ENCODE measurements at places on chromosomes 4 and X.
A peak's percentile ranks its signal among the peaks of the same experiment; 100 is the strongest.

DNA sequence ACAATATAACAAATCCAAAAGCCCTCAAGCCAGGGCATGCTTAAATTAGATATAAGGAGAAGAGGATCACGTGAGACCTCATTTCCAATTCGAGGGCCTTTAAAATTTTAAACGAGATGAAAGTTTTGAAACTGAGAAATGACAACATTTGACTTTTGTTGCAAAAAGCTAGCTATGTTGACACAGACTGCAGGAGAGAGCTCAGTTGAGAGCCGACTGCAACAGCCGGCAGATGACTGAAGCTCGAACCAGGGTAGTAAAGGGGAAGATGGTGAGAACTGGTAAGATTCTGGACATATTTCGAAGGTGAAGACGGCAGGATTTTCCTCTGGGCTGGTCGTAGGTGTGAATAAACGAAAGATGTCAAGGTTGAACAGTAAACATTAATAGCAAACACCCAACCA is 773 bp downstream of the PRMT9 start:
- peak; percentile 18 for DNase-seq

DNA sequence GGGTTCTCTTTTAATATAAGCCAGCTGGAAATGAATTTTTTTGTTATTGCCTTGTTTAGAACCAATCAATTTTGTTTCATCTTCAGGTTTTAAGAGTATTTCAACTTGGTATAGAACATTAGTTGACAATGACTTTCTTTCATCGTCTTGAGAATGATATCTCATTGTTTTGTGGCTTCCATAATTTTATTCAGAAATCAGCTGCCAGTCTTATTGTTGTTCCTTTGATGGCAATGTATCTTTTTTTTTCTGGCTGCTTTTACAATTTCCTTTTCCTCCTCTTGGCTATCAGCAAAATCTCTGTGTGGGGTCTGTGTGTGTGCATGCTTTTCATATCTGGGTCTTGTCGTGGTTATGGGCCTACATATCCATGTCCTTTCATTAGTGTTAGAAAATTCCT is 1536.4 kb upstream of the TENM3 start:
- no peak for DNase-seq

DNA sequence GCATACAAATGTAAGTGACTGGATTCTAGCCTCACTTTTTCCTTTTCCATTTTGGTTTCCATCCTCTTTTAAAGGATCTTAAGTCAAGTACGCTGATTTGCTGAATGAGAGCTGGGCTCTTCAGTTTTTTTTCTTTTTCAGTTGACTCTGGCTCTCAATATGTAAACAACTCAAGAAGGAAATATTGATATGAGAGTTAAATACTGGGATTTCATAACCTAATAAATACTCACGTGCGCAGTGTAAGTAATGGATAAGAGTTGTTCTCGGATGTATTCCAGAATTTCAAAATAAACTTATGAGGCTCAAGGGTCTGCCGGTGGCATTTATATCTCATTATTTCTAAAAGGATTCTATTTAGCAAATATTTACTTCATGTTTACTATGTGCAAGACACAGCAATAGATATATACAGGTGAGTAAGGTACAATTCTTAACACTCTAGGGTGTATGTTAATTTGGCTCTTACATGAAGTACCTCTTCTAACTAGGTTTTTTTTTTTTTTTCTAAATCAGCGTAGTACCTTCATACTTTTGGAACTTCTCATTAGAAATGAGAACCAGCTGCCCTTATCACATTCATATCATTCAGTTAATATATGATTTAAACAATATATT is 11.0 kb upstream of the MAGEB10 start:
- DNase-seq = no peak

GRCh38 chr4:41647383-41647782 is 101.1 kb downstream of the PHOX2B start:
- no peak for DNase-seq

DNA sequence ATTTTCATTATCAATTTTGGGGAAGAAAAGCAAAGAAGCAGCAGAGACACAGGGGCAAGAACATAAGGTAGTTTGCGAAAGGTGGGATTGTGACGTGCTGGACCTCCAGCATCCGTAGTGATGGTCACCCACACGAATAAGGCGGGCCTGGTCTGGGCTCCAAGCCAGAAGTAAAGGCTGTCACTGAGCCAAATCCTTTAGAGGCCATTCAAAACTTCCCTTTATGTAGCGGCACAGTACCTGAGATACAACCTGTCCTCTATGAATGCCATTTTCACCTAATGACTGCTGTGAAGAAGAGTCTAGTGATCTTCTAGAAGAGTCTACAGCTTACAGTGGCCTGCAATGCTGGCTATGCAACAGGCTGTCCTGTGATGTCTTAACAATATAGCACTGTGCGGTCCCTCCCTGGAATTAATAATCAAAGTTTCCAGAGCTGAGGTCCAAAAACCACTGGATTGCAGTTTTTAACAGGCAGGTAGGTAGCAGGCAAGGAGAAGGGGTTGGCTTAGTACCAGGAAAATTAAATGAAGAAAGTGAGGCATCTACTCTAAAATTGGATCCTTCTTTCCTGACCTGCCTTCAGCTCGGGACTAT is 56.2 kb downstream of the TRIML1 start:
- DNase-seq = no peak

DNA sequence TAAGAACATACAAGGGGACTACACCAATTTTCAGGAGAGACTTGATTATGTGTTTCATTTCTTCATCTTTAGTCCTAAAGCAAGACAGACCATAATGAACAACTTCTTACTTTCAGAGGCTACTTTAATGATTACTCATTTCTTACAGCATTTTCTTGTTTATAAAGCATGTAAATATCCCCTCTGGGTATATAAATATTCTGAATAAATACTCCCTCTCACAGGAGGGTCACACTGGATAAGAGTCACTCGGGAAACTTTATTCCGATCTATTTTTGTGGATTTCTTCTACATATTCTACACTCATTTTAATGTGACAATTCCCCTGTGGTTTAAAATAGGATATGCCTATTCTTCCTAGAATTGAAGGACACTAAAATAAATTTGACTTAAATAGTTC is 228.9 kb upstream of the RPS6KA3 start:
- DNase-seq = no peak

Data from M059J (cell line).